AG04449 (cell line): ENCODE measurements at places on chromosomes 6 and 20.

- DNase-seq: no peak
Measured at GRCh38 chr6:72271531-72271930, 350.3 kb upstream of the KCNQ5 start.

GRCh38 chr20:9126527-9126926 lies 57.6 kb downstream of the PLCB4 start:
- DNase-seq: no peak

DNA sequence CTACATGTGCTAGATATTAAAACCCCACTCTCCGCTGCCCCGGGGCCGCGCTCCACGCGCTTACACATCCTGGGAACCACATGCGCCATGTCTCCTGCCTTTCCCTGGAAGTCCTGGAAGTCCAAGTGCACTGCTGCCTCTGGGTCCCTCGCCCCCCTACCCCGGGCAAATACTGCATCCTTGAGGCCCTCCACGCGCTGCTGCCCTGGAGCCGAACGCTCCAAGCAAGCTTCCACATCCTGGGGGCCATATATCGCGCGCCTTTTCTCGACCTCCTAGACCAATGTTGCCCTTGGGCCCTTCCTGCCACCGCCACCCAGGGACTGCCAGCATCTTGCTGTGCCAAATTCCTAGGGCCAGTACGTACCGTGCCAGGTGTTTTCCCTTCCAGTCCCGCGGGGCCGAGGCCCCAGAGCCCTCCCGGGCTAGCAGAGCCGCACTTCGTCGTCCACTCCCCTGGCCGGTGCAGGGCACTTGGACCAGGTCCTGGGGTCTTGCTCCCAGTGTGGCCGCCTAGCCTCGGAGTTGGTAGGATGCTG lies 779 bp upstream of the KCNG1 start:
- DNase-seq: no peak

DNA sequence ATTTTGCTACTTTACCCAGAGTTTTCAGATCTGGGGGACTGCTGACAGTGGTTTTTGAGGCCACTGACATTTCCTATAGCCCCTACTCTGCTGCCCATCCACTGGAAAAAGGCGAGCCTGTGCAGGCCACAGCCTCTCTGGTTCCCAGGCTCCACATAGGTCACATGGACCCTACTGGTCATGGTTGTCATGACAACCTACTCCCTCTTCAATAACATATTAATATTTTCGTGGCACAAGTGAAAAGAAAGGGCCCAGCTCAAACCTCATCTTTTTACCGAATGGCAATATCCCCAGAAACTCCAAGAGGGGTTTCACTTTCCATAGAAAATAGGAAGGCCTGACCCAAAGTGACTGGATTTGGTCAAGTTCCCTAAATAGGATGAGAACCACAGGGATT lies 11.0 kb upstream of the FOXO3 start:
- DNase-seq: no peak

DNA sequence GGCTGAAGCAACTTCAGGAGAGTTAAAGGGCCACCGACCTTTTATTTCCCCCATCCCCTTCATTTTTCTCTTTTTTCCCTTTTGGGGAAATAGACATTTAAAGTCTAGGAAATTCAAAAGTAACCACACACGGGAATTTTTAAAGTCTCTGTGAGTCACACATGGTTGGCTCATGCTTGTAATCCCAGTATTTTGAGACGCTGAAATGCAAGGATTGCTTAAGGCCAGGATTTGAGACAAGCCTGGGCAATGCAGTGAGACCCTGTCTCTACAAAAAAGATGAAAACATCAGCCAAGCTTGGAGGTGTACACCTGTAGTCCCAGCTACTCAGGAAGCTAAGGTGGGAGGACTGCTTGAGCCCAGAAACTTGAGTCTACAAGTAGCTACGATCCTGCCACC lies 34.2 kb downstream of the KATNA1 start:
- no peak for DNase-seq

DNA sequence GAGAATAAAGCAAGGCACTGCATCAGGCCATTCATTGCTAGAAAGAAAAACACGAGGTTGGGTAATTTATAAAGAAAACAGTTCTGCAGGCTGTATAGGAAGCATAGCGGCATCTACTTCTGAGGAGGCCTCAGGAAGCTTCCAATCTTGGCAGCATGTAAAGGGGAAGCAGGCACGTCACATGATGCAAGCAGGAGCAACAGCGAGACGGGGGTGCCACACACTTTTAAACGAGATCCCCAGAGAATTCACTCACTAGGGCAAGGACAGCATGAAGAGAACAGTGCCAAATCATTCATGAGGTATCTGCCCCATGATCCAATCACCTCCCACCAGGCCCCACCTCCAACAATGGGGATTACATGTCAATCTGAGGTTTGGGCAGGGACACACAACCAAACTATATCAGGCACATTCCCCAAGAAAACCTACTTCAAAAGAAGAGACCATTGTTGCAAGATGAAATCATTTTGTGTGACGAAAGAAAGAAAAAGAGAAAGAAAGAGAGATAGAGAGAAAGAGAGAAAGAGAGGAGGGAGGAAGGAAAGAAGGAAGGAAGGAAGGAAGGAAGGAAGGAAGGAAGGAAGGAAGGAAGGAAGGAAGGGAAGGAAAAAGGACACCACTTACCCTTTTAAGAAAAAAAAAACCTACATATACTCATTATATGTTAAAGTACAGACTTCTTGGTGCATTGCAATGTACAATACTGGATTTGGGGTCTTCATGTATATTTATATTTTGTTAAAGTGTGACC lies 95.9 kb upstream of the PLEKHG1 start:
- no peak for DNase-seq

- DNase-seq: no peak
Measured at GRCh38 chr6:39426073-39426456, 103.6 kb upstream of the KCNK16 start.

- no peak for DNase-seq
Measured at GRCh38 chr6:70072540-70073179, 206.3 kb downstream of the COL19A1 start.

- DNase-seq: no peak
Measured at GRCh38 chr20:32614303-32614702, 29.2 kb upstream of the NOL4L start.

DNA sequence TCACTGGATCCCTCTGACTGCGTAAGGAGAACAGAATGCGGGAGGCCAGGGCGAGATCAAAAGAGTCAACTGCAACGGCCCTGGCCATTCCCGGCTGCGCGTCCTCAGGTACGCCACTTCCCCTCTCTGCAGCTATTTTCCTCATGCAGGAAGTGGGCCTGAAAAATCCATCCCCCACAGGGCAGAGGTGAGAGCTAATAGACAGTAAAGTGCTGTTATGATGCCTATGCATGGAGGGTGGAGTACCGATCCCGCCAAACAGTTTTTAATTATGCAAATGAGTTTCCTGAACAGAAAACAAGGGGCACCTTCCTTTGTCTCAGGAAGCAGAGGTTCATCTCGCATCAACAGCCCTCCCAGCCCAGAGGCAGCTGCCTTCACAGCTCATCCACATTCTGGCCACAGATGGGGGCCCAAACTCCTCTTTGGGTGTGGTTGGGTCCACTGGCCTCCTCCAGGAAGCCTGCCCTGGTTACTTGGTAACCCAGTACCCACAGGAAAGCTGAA lies 9.3 kb downstream of the PREX1 start:
- no peak for DNase-seq

DNA sequence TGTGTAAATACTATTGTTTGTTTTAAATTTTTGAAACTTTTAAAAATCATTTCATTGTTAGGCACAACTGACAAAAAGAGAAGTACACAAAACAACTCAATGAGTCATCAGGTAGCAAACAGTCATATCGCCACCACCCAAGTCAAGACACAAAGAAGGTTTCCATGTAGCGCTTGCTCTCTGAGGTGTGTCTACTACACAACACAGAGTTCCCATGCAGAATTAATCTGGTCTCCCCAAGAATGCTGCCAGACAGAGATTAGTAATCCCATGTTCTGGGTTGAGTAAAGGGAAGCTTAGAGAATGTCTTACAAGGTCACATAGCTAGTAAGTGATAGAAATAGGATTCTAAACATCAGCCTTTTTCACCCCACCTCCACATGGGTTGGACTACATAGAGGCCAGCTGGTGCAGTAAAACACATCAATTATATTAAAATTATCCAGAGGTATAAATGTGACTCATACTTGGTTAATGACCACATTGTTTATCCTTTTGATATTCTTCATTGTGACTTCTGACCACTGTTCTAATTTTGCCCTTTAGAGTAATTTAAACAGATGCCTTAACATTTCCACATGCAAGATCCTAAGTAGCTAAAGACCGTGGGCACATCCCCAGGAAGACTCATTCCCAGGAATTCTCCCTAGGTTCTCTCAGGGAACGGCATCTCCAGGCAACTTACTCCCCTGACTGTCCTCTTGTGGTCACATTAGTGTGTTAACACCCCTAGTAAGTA lies 413.5 kb downstream of the PRKN start:
- DNase-seq: no peak

GRCh38 chr20:58838174-58838573 lies 12.5 kb downstream of the GNAS-AS1 start:
- no peak for DNase-seq

GRCh38 chr6:35054106-35054742 lies 86.9 kb downstream of the TCP11 start:
- no peak for DNase-seq

DNA sequence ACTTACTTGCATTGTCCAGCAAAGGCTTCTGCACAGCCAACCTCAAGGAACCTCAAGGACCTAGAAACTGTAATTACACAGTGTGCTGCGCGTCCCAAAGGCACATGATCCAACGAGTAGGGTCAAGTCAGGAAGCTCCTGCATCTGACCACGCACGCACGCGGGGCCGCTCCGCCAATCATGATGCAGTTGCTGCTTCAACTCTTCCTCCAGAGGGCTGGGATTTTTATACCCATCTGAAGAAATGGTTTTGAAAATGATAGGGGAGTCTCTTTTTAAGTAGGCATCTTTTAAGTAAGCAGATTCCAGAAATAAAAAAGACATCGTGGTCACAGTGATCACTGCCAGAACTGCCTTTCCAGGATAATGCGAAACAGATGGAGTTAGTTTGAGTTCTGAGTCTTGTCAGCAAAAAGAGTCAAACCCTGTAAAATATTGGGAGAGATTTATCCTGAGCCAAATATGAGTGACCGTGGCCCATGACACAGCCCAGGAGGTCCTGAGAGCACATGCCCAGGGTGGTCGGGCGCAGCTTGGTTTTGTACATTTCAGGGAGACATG lies 34.0 kb downstream of the KIF25 start:
- DNase-seq: no peak

DNA sequence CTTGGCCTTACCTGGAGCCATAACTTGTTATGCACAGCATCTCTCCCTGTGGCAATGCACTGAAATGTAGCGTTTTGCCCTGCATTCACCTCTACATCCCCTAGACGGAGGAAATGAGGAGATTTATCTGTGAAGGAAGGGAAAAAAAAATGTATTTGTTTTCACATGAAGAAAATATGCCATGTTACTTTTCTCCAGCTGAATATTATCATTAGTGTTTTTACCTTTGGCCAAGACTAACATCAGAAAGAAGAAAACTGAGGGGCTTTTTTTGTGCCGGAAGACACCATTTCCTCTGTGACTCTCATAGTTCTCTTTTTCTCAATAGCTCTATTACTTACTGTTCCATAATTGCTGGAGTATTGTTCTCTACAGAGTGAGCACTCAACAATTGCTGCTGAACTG lies 280.4 kb downstream of the PTPRK start:
- no peak for DNase-seq

- no peak for DNase-seq
Measured at GRCh38 chr6:83086751-83087150, 19.3 kb downstream of the DOP1A start.

DNA sequence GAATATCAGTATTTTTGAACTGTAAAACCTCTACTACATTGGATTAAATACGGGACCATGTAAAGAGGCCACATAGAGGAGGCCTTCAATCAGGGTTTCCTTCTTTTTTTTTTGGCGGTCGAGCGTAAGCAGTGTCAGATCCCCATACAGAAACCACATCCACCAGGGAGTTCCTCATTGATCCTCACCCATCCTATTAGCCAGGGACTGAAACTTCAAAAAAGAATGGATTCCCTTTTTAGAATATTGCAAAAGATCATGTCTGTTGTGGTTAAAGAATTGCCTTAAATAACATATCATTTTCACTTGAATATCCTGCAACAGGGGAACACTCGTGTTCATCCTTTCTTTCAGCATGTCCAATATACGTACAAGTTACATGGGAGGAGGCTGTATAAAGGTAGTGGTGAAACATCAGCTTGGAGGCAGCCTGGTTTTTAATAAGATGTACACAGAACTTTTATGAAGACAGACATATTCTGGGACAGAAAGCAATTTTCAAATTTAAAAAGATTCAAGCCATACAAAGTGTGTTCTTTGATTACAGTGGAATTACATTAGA lies 96.1 kb downstream of the PPP1R14C start:
- DNase-seq: no peak

GRCh38 chr6:169082817-169083507 lies 170.7 kb downstream of the THBS2 start:
- no peak for DNase-seq

DNA sequence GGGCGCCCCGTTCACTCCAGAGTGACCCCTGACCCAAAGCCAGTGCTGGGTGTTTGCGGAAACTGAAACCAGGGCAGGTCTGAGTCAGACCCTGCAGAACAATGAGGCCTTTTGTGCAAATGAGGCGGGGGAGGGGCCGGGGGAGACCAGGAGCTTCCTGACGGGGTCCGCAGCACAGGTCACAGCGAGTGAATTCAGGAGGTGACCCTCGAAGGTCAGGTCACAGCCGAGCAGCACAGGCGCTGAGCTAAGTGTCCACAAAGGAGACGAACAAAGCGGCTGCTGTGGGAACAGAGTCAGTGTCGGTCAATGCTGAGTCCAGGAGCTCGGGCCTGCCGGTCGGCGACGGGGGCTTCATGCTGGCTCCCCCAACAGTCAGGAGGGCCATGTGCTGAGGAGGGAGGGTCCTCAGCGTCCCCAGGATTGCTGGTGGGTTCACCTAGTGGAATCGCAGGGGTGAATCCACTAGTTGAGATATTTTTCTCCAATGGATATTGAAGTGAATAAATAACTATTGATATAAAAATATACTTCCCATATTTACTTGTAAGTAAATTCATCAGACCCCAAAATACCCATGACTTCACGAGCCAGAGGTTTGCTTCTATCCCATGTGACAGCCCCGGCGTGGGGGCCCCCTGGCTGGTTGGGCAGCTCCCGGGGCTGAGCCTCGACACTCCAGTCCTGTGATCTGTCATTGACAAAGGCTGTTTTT lies 188.4 kb upstream of the SULF2 start:
- no peak for DNase-seq

GRCh38 chr6:26568601-26569432 lies 27.9 kb upstream of the ABT1 start:
- no peak for DNase-seq

DNA sequence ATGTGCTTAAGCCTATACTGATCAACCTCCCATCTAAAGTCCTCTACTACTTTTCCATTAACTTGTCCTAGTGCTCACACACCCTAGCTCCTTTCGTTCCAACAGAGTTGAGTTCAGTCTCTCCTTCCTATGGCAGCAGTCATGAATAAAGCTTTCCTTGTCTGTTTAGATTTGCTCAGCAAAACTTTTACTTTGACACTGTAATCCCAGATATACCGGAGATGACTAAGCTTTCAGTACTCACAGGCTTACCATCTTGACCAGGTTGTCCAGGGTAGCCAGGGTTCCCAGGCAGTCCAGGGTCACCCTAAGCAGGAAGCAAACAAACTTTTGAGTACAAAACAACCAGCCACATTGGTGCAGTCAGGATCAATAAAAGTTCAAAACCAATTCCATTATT lies 90.7 kb downstream of the COL21A1 start:
- DNase-seq: no peak

- DNase-seq: no peak
Measured at GRCh38 chr6:135126729-135127128, 54.4 kb upstream of the MYB start.

- no peak for DNase-seq
Measured at GRCh38 chr6:128284128-128284527, 236.3 kb downstream of the PTPRK start.
